Ascending aorta (tissue), 2 donors: ENCODE measurements at places on chromosomes 3 and 15. TPM values are rescaled to one million over a fixed set of nuclear protein-coding genes. Genes with fewer than 3 reads are reported as not detected.

The PLCB2 gene
- total RNA-seq: 6.9 TPM

The SRPRB gene
- 16.1 TPM for total RNA-seq

The PLA2G4B gene
- total RNA-seq: 13.9 TPM

The SEMA5B gene
- total RNA-seq: 0.85 TPM

The C3orf20 gene
- not detected for total RNA-seq

The ZPLD1 gene
- total RNA-seq: not detected

The MYO1E gene
- total RNA-seq: 48.0 TPM

The TM4SF18 gene
- total RNA-seq: 6.2 TPM

The RYR3 gene
- 3.1 TPM for total RNA-seq

The PEX5L gene
- total RNA-seq: 0.11 TPM
